ENCODE measurements at places on chromosomes 3 and 15.
A peak's percentile ranks its signal among the peaks of the same experiment; 100 is the strongest.

- DNase-seq: no peak
Measured at GRCh38 chr3:48692551-48692950, 6.8 kb upstream of the NCKIPSD start.

DNA sequence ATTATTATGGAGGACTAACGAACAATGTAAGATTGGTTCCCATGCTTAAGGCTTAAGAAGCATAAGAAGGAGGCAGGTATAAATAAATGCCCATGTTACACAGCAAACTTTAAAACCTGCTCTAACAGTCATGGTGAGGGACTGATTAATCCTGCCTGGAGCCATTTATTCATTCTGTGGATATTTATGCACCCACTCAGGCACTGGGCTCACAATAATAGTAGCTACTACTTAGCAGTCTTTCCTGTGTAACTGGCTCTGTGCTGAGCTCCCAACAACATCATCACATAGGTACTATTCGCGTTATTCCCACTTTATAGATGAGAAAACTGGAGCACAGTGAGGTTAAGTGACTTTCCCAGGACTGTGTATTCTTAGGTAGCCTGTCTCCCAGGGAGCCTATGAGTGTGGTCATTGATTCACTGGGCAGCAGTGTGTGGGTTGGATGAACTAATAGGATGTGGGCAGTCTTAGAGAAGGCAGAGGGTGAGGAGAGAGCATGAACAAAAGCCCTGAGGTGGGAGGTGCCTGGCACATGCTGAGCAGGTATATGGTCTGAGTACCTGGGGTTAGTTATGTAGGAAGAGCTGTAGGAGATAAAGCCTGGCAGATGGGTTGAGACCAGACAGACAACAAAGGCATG is 44.1 kb upstream of the UMPS start:
- DNase-seq: no peak

DNA sequence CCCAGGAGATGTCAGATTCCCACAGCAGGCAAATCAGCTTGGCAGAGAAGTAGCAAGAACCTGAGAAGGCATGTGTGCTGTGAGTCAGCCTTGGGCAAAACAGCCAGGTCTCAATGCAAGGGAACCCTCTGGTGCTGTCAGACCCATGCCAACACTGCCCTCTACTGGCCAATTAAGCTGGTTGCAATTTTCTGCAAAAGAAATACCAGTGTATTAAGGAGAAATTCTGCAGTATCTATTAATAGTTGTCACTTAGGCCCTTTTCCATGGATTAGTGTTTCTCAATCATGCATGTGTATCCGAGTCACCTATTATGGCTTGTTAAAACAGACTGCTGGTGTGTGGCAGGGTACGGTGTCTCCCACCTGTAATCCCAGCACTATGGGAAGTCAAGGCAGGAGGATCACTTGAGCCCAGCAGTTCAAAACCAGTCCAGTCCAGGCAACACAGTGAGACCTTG is 26.2 kb downstream of the MAP4 start:
- DNase-seq: peak; percentile 76

GRCh38 chr3:190117981-190118380 is 2.7 kb downstream of the P3H2 start:
- no peak for DNase-seq

DNA sequence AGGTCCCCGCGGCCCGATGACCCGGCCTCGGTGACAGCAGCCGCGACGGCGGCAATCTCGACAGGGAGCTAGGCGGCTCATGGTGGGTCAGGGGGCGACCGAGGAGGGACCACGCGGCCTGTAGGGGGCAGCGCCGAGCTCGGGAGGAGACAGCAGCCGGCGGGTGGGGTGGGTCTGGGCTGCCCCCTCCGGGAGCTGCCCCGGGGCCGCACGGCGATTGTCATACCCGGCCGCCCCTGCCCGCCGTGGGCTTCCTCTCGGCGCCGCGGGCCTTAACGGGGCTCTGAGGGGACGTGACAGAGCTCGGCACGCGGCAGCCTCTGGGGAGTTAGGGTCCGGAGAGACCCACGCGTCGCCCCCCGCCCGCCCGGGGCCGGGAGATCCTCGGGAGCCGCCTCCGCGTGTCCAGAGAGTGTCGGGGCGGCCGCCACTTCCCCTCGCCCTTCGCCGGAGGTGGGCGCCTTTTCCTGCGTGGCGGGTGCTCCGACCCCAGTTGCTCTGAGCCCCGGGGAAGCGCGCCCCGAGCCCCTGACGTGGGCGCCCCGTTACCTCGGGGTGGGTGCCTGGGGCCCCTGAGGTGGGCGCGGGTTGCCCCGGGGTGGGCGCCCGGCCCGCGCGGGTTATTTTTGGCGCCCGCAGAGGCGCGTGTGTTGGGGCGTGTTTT is 539 bp upstream of the PLCL2 start:
- no peak for DNase-seq

- DNase-seq: no peak
Measured at GRCh38 chr15:66944121-66944520, 121.3 kb upstream of the SMAD3 start.

- no peak for DNase-seq
Measured at GRCh38 chr15:38049891-38050290, 115.5 kb downstream of the TMCO5A start.

DNA sequence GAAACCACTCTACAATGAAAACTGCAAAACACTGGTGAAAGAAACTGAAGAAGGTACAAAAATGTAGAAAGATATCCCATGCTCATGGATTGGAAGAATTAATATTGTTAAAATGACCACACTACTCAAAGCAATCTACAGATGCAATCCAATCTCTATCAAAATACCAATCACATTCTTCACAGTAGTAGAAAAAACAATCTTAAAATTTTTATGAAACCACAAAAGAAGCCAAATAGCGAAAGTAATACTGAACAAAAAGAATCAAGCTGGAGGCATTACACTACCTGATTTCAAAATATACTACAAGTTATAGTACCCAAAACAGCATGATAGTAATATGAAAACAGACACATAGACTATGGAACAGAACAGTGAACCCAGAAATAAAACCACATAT is 36.9 kb downstream of the TXNRD3 start:
- no peak for DNase-seq

- no peak for DNase-seq
Measured at GRCh38 chr3:127689266-127689860, 16.6 kb downstream of the ABTB1 start.

Measured in left kidney (tissue), 8 donors.